NCI-H345 (cell line): ENCODE measurements at places on chromosomes 5 and 9.

GRCh38 chr9:81610740-81611107, 78.6 kb downstream of the TLE1 start:
- no peak for DNase-seq

GRCh38 chr9:133122935-133123611, 2.0 kb upstream of the RALGDS start:
- no peak for DNase-seq

- no peak for DNase-seq
Measured at GRCh38 chr9:30774326-30774725, 1610.1 kb upstream of the ACO1 start.

DNA sequence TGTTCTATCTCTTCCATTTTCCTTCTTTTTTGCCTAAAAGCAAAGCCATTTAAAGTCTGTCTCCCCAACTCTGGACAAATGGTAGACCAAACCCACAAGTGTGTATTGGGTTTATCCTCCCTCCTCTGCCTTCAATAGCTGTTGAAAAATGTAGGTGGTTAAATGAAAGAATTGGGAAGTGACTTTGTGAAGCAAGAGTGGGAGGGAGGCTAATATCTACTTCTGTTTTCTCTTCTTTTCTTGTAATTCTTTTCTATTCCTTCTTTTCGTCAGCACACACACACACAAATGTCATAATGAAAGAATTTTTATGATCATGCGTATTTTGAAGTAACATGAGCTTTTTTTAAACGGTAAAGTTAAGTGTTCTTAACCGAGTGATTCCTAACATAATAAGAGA, 3.8 kb downstream of the CCDC152 start:
- no peak for DNase-seq

DNA sequence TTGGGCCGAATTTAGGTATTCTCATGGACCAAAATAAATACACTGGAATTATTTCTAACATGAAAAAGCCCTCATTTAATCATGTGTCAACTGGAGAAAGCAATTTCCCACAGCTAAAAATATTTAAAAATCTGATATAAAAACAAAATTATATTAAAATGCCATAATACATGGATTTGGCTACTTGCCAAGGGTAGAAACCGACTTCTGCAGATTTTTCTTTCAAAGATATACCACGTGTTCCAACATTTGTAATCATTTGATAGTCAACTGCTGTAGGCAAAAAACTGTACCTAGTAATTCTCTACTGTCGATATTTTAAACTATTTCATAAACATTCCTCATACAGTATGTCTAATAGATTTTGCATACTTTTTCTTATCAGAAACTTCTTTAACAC, 237.6 kb downstream of the FBXL17 start:
- DNase-seq = no peak

DNA sequence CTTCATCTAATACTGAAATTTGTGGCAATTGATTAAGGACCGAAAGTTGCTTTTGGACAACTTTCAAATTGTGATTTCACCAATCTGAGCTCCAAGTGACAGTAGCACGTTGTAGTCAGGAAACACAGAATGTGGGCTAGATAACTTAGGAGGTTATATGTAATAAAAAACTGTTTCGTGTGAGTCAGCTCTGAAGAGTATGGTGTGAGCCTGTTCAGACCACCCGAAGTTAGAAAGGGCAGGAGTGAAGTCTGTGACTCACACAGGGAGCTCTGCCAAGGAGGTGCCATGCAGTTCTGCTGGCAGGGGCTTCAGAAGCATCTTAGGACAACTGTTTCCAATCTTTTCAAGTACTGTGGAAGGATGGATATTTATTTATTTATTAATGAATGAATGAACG, 16.4 kb upstream of the ZBTB34 start:
- DNase-seq = no peak
